GM12892 (cell line): ENCODE measurements at places on chromosomes 6 and 20.

DNA sequence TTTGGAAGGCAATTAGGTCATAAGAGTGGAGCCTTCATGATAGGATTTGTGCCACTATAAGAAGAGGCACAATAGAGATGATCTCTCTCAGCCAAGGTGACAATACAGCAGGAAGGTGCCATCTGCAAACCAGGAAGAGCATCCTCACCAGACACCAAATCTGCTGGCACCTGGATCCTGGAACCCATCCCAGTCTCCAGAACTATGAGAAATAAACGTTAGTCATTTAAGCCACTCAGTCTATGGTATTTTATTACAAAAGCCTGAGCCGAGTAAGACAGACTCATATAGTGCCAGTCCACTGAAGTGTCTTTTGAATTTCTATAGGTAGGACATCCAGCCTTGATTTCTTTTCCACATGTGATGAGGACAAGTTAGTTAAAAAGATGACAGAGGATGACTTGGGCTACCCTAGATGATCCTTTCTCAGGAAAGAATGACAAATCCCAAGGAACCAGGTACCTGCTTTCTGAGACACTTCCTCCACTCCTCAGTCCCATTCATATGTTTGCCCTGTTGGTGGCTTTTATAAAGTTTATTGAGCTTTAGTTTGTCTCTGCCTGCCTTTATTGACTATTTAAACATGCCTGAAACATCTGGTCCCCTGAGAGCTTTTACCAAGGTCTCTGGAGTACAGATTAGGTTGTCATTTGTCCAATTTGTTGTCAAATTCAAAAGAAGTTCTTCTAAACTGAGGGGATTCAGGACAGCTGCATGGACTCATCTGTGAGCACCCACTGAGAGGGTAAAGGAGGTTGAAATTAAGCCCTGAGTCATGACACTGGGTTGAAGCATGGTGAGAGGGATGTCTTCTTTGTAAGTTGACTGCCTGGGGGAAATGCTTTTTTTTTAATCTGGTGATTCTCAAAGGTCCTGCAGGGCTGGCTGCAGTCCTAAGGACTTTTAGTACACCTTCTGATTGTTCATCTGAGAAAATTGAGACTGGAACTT is 165.0 kb upstream of the PLCB4 start:
- DNase-seq = no peak

DNA sequence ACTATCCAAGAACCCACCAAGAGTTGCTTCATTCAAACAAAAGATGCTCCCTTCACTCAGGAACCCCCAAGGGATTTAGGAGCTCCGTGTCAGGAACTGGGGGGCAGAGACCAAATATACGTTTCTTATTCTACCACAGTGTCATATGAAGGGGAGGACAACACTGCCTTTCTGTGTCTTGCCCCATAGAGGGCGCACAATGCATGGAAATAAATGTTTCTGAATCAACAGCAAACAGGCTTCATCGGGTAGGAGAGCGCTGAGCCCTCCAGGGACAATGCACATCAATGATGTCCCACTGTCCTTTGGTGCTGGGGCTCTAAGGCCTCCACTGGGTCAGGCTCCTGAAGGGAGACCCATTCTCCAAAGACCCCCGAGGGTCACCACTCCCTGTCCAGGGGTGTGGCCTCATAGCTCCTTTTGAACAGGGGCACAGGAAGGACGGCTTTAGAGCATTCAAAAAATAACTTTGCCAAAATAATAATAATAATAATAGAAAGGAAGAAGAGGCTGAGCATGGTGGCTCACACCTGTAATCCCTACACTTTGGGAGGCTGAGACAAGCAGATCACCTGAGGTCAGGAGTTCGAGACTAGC is 31.1 kb downstream of the PLG start:
- no peak for DNase-seq

DNA sequence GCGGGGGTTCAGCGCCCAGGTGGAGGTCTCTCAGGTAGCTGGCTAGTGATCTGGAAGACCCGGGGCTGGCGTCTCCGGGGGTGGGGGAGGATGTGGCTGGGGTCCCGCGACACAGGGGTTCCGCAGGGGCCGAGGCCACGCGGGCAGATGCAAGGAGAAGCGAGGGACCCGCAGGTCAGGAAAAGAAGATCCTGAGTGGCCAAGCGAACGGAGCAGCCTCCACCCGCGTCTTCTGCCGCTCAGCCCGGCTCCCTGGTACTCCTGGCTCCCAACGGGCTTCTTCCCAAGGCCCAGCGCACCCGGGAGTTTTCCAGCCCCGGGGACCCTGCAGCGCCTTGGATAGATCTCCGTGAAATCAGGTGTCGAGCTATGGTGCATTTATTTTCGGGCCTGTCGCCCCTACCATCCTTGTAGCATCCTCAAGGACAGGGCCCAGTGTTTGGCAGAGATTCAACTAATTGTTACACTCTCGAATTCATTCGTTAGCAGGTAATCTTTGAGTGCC is 682 bp upstream of the CHD6 start:
- DNase-seq = no peak

DNA sequence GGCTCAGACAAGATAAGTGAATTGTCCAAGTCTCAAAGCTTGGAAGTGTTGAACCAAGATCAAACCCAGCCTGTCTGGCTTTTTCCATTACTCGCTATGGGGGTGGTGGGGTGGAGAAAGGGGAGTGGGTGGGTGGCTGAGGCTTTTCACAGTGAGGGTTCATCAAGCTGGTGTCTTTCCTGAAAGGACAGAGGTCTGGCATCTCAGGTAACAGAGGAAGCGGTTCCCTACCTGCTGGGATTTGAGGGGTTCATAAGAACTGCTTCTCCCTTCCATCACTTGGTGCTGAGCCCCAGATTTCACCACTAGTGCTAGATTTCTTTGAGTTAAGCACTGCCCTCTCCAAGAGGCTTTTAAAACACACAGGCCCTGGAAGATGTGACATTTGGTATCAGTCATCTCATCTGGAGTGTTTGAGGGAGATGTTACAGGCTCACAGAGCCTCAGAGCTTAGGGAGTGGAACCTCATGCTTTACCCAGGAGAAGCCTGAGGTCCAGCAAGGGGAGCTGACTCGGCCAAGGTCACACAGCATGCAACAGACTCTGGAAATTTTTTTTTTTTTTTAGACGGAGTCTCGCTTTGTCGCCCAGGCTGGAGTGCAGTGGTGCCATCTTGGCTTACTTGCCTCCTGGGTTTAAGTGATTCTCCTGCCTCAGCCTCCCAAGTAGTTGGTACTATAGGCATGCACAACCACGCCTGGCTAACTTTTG is 6.0 kb upstream of the VEGFA start:
- no peak for DNase-seq

DNA sequence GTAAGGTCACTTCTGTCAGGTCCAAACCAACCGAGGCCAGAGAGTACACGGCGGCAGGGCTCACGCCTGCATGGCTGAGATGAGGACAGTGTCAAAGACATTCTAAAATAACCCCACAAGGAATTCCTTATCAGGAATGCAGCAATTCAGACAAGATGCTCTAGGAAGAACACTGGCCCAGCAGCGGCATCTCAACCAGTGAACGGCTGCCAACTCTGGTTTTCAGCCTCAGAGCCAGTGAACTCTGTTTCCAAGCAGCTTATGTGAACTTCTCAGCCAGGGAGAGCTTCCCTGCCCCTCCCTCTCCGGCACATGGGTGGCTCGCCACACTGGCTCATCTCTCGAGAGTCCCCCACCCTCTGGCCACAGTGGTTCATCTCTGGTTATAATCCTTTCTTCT is 36.9 kb downstream of the KCNQ2 start:
- no peak for DNase-seq

- no peak for DNase-seq
Observed at GRCh38 chr20:53040693-53041589, 68.8 kb downstream of the TSHZ2 start.

DNA sequence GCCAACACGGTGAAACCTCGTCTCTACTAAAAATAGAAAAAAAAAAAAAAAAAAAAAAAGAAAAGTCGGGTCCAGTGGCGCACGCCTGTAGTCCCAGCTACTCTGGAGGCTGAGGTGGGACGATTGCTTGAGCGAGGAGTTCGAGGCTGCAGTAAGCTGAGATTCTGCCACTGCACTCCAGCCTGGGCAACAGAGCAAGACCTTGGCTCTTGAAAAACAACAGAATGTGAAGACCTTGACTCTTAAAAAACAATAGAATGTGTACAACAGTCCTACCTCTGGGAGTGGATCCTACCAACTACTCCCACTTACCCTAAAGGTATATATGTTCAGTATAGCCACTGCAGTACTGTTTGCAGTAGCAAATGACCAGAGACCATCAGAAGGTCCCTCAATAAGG is 15.1 kb downstream of the KIF3B start:
- no peak for DNase-seq

GRCh38 chr6:52108128-52108527 is 20.7 kb upstream of the PKHD1 start:
- no peak for DNase-seq

GRCh38 chr6:153210083-153210482 is 79.0 kb upstream of the RGS17 start:
- DNase-seq = no peak

- peak; percentile 10 for DNase-seq
Observed at GRCh38 chr6:119077643-119078375, 655 bp downstream of the FAM184A start.

DNA sequence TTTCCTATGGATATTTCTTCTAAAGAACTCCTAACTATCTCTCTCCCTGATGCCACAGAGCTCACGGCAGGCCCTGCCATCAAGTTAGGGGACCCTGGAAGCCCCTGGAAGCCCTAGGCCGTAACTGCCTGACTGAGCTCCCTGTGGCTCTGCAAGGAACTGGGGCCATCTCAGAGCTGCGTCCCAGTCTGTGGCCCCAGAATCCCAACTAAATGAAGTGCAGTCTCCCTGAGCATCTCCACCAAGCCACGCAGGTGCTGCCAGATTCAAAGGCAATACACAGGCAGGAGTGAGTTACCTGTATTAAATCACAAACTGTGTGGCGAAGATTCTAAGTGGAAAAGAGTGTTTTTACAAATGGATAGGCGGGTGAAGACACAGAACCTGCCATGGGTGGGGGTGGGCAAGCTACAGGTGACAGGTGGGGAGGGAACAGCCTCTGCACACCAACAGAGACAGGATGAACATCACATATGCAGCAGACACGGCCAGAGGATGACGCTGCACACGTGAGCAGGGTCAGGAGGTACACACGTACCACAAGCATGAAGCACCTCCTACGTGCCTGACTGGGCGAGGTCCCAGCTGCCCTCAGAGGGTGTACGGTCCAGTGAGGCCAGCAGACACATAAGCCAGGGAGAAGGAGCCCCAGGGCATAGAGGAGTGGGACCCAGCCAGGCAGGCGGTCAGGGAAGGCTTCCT is 358.5 kb downstream of the ZFAND3 start:
- DNase-seq = no peak

GRCh38 chr20:1450926-1451491 is 15.6 kb downstream of the NSFL1C start:
- no peak for DNase-seq

DNA sequence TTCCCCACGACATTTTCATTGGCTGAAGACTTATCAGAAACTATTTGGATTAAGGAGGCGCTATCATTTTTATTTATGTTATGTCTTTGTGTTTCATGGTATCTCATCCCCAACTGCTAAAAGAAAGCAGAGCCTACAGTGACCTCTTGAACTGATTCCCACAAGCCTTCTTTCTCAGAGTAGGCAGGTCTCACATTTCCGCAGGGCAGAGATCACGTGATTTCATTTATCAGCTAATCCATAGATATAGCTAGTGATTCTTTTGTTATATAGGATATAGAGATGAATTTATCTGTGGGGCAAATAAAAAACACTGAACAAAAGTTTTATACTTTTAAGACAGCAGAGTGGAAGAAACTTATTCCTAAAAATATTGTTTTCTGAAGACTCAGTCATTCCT is 25.0 kb upstream of the POPDC3 start:
- DNase-seq = no peak

- no peak for DNase-seq
Observed at GRCh38 chr6:82818727-82819126, 246.9 kb downstream of the UBE3D start.

GRCh38 chr6:81751388-81752083 is 945 bp downstream of the TENT5A start:
- no peak for DNase-seq

DNA sequence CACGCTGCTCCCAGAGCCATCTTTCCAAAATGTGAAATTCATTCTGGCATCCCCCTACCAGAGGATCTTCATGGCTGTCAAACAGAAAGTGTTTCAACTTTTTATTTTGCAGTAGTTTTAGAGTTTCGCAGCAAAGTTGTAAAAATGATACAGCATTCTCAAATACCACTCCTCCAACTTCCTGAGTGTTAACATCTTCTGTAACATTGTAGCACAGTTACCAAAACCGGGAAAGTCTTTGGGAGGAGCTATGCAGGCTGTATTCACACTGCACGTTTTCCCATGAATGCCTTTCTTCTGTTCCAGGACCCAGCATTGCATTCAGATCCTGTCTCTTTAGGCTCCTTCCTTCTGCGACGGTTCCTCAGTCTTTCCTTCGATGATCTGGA is 30.1 kb downstream of the CDYL start:
- DNase-seq = no peak

DNA sequence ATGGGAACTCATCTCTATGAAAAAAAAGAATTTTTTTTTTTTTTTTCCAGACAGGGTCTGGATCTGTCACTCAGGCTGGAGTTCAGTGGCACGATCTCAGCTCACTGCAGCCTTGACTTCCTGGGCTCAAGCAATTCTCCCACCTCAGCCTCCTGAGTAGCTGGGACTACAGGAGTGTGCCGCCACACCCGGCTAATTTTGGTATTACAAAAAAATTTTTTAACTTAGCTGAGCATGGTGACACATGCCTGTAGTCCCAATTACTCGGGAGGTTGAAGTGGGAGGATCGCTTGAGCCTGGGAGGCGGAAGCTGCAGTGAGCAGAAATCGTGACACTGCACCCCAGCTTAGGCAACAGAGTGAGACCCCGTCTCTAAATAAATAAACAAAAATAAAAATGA is 7.5 kb downstream of the DEF6 start:
- DNase-seq = no peak

DNA sequence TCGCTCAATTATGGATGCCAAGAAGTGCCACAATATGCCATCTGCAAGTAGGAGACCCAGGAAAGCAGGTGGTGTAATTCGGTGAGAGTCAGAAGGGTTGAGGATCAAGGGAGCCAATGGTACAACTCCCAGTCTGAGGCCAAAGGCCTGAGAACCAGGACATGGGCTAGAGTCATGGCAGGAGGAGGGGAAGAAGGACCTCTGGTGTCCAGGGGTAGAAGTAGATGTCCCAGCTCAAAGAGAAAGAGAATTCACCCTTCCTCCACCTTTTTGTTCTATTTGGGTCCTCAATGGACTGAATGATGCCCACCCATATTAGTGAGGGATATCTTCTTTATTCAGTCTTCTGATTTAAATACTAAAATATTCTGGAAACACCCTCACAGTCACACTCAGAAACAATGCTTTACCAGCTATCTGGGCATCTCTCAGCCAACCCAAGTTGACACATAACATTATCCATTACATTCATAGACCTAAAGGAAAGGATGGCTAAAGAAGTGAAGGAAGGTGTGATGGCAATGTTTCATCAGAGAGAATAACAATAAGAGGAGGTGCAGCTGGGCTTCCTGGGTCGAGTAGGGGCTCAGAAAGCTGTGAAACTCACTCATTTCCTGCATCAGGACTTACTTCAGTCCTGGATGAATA is 21.2 kb upstream of the HLA-DQA1 start:
- DNase-seq = no peak

GRCh38 chr20:33443006-33443511 is 504 bp downstream of the SNTA1 start:
- DNase-seq = no peak

GRCh38 chr6:51213811-51214210 is 395.1 kb downstream of the TFAP2B start:
- no peak for DNase-seq

- no peak for DNase-seq
Observed at GRCh38 chr20:44861531-44862006, 23.9 kb upstream of the YWHAB start.

GRCh38 chr20:61807471-61808160 is 258.1 kb downstream of the TAF4 start:
- no peak for DNase-seq

GRCh38 chr6:93193868-93194267 is 225.5 kb downstream of the EPHA7 start:
- DNase-seq = no peak
